Lower leg skin (tissue), 4 donors: ENCODE measurements at places on chromosomes 3 and 15. TPM values are rescaled to one million over a fixed set of nuclear protein-coding genes. Genes with fewer than 3 reads are reported as not detected.

GRCh38 chr3:184620475-184621119, 59.0 kb downstream of the EPHB3 start:
- no peak for DNase-seq

The ARNT2 gene
- 3.7 TPM for total RNA-seq

DNA sequence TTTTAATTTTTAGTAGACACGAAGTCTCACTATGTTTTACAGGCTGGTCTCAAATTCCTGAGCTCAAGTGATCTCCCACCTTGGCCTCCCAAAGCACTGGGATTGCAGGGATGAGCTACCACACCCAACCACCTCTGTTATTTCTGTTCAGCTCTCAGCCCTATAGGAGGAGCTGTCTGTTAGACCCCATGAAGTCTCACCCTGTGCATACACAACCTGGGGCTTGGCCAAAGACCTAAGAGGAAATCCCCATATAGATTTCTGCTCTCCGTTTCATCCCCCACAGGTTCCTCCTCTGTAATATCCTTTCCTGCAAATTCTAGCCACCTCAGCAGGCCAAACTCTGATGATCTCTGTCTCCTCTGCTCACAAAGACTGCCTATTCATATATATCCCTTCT, 56.6 kb upstream of the CTDSPL2 start:
- DNase-seq, result no peak

DNA sequence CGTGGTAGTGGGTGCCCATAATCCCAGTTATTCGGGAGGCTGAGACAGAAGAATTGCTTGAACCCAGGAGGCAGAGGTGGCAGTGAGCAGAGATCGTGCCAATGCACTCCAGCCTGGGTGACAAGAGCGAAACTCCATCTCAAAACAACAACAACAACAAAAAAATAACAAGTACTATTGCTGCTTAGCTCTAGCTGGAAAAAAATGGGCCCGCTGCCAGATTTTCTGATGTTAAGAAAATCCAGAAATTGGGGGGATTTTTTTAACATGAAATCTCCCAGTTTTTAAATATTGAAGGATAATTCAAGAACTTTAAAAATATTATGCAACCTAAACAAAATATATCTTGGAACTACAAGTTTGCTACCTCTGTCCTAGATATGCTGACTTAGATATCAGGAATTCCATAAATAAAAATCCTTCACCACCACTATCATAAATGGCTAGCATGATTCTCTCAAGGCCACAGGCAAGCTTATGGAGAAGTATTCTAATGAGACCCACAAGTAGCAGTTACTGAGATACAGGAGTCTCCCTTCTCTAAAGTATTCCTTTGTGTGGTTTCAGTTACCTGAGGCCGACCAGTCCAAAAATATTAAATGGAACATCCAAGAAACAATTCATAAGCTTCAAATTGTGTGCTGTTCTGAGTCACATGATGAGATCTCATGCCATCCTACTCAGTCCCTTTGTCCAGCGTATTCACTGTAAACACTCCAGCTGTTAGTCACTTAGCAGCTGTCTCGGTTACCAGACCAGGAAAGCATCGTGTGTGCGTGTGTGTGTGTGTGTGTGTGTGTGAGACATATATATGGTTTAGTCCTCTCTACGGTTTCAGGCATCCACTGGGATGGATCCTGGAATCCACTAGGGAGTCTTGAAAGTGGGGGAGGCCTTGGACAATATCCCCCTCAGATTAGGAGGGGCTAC, 277.2 kb downstream of the TBL1XR1 start:
- no peak for DNase-seq

DNA sequence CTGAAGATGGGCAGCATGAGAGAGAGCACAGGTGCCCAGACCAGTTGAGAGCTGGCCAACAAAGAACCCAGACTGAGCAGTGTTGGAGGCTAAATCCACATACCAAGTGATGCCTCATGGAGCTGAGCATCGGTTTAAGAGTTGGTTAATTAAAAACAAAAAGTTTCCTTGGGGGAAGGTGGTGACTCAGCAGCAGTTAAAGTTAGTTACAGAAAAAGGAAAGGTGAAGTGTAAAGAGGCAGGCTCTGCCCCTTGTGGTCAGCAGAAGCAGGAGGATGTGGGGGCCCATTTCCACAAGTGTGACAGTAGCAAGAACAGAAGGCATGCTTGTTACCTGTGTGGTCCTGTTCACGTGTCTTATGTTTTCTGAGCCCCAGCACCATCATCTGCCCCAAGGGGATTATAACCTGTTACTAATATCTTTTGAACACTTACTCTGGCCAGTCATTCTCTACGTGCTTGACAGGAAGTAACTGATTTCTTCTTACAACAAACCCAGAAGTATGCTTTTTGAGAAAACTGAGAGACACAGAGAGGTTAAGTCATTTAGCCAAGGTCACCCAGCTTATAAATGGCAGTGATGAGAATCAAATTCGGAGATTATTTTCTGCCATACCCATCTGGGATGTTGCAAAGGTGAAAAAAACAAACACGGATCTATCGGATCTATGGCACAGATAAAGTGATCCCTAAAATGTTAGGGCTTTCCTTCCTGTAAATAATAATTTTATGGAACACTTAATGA, 91.0 kb downstream of the EPHB1 start:
- no peak for DNase-seq

DNA sequence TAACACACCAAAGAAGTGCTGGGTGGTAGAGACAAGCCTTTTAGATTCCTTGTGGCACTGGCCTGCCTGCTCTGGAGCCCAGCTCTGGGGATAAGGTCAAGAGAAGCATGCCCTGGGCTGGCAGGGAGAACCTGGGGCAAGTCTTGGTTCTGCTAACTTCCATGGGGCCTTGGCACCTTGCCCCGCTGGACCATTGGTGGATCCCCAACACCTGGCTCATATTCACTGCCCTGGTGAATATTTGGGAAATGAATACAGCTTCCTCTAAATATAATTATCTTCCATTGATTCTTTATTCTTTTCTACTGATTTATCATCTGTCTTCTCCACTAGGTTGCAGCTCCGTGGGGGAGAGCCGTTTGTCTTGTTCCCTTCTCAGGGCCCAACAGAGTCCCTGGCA, 89.5 kb downstream of the RAB11A start:
- DNase-seq, result no peak

DNA sequence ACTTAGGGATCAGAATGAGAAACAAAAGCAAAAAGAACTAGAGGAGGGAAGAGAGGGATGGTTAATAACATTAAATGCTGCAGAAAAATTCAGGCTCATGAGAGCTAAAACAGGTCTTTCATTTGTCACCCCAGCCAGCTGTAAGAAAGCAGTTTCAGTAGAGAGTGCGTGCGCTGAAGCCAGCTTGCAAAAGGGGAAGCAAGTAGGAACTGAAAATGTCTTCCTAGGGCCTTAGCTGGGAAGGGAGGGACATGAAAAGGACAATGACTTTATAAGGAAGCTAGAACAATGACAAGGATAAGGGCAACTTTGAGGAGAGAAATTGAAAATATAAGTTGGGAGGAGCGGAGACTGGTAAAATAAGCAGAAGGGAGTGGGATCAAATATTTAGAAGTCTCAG, 3.1 kb downstream of the CIAO2A start:
- no peak for DNase-seq

- DNase-seq, result no peak
Measured at GRCh38 chr3:181729341-181729869, 17.7 kb downstream of the SOX2 start.

The NEK11 gene
- total RNA-seq, result 6.3 TPM

The SLC38A3 gene
- not detected for total RNA-seq

The MORC1 gene
- total RNA-seq, result not detected

GRCh38 chr3:77746892-77747291, 707.0 kb downstream of the ROBO2 start:
- no peak for DNase-seq

GRCh38 chr3:49788056-49788455, 1.7 kb upstream of the IP6K1 start:
- DNase-seq, result no peak
